Fibroblast of gingiva (primary cell): ENCODE measurements at places on chromosomes 4 and X.

DNA sequence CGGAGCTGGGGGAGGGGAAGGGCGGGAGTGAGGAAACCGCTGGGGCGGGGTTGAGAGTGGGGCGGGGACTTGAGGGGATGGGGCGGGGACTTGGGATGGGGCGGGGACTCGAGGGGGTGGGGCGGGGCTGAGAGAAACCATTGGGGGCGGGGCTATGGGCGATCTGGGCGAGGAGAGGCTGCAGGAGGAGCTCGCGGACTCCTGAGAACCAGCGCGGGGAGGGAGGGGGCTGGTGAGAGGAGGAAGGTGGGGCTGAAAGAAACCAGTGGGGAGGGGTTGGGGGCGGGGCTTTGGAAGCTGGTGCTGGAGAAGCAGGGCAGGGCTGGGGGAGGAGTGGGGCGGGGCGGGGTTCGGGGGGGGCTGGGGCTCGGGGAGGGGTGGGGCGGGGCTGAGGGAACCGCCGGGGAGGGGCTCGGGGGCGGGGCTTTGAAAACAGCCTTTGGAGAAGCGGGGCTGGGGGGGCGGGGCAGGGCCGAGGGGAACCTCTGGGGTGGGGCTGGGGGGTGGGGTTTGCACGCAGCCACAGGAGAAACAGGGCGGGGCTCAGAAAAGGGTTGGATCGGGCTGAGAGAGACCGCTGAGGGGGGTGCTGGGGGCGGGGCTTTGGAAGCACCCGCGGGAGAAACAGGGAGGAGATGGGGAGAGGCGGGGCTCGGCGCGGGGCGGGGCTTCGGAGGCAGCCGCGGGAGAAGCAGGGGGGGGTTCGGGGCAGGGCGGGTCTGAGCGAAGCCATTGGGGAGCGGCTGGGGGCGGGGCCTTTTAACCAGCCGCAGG is 777 bp upstream of the EOLA2 start:
- peak; percentile 94 for DNase-seq

GRCh38 chr4:186660403-186660802 is 63.3 kb downstream of the FAT1 start:
- no peak for DNase-seq

- DNase-seq = peak; percentile 1
Measured at GRCh38 chrX:8607326-8607725, 124.6 kb downstream of the ANOS1 start.

DNA sequence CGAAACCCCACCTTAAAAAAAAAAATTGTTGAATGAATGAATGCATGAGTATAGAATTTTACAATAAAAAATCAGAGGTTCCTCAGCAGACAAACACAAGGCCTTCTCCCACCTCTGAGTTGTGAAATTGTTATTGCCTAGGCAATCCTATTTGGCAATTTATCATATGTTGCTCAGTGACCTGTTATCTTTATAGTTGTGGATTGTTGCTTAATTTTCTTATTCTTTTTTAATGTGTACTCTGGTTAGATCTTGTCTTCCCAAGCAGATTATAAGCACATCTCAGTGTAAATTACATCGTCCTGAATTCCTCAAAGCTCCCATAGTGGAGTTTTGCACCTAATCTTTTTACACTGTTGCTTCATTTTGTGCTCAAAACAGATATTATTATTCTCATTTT is 71.9 kb downstream of the RBM47 start:
- no peak for DNase-seq

DNA sequence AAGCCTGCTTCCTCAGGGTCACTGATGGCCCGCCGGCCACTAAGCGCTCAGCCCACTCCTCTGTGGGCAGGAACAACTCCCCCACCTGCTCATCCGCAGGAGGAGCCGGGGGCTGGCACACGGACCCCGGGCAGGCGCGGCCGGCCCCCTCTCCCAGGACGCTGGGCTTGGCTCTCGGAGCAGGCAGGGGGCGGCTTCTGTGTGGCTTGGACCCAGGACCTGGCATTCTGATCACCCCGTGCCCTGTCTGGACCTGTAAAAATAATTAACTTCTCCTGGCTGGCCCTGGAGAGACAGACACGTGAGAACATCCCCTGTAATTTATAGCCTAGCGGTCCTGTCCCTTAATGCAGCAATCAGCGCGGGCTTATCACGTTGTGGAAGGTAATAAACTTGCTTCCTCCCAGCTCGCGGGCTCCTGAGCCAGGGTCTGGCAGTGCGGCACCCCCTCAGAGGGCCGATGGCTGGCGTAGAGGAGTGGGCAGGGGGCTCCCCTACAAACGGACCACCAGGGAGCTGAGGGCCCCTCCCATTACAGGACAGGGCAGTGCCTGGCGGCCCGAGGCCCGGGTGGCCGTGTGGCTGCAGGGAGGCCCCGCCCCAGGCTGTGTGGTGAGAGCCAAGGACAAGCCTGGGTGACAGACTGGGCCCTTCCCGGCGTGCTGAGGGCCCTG is 84.5 kb upstream of the NKX1-1 start:
- no peak for DNase-seq

DNA sequence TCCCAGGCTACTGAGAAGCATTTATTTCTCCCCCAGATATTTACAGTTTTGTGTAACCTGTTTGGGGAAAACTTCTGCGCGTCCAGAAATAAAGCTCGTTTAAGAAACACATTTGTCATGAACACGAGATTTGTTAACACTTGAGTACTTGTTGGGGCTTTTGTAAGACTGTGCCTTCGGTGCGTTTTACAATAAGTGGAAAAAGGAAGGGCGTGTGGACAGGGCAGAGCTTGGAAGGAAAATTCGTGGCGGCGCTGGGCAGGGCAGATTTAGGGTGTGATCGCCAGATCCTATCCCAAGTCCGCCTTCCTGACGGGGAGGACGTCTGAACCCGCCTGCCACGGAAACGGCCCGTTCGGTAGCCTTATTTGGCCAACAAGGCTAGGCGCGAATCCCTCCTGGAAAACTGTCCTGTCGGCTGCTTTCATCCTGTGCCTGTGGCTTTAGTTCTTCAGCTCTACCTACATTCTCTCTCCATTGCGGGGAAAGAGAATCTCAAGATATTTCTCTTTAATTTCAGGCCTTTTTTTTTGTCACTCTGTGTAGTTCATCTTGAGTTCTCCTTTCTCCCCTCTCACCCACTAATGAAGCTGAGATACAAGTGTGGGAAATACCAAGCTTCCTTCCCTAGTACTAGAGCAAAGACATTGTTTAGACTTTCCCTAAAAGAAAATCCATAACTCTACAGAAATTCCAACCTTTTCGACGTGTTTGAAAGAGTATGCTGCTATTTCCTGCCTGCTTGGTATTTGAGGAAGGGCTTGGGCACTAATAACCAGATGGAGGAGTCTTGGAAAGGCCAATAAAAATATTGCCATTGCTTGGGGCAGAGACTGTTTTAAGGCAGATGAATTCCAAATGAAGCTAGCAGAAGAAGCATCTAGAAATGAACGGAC is 982 bp downstream of the PDLIM5 start:
- peak; percentile 89 for DNase-seq
